Stimulated activated effector memory CD8-positive, alpha-beta T cell treated with anti-CD3 and anti-CD28 coated beads, Interleukin-12 subunit alpha, Interleukin-12 subunit beta, amount 100 ng/mL, for 72 hours (primary cell): ENCODE measurements at places on chromosomes 11 and 22.

- DNase-seq: no peak
These were observed 33.3 kb downstream of the OPCML start for GRCh38 chr11:133498969-133499368.

- no peak for DNase-seq
These were observed 5.8 kb upstream of the MIEF1 start for GRCh38 chr22:39496131-39496838.

- no peak for DNase-seq
These were observed 37.6 kb downstream of the SLC22A12 start for GRCh38 chr11:64628596-64628995.

- DNase-seq: no peak
These were observed 5.1 kb downstream of the CABIN1 start for GRCh38 chr22:24016156-24016555.

DNA sequence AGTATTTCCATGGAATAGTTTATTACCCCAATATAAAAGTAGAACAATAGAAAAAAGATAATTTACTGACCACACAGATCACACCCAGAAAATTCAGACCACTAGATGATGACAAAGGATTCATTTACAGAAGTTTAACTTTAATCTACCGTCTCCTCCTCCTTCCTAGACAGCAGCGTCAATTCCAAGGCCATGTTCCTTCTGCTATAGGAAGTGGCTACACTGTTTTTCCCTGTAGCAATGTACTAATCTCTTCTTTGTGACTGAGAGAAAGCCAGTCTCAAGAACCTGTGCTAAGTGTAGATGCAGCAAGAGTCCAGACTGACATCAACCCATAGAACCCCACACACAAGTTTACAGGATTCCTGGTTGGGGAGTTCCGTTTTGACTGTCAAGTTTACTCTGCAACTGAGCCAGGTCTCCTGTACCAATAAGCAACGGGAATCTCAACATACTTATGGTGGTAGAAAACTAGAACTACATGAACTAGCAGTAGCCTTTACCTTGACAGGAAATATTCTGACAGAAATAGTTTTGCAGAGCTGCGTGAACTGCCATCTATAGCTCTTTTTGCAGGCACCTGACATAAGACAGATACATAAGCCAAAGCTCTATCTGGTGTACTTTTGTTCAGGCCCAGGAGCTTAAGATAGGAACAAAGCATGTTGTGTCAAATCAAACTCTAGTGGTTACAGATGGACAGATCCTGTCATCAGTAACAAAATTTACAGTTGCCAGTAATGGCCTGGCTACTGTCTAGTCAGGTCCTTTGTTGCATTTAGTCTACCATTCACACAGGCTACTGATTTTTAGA is 42.9 kb downstream of the MRTFA start:
- no peak for DNase-seq

DNA sequence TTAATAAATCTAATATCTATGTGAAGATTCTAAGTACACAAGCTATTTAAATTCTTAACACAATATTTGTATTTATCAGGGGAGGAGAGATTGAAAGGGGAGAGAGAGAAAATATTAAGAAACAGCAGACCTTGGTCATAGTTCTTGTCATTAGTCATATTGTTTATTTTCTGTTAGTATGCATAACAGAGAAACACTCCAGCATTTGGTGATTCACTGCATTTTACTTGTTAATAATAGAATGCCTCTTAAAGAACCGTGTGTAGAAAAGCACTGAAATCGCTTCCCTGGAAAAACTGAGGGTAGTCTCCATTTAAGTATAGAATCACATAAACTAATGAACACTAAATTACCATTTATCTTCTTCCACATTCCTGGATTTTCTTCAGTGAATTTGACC is 122.7 kb upstream of the TRPC6 start:
- DNase-seq: no peak

- DNase-seq: no peak
These were observed 528.6 kb downstream of the BRD1 start for GRCh38 chr22:49298834-49299750.

GRCh38 chr11:73982990-73983740 is 522 bp upstream of the UCP2 start:
- peak; percentile 80 for DNase-seq

- no peak for DNase-seq
These were observed 26.7 kb downstream of the ALG8 start for GRCh38 chr11:78112582-78113275.

GRCh38 chr11:60767388-60767811 is 10.7 kb downstream of the MS4A15 start:
- no peak for DNase-seq

DNA sequence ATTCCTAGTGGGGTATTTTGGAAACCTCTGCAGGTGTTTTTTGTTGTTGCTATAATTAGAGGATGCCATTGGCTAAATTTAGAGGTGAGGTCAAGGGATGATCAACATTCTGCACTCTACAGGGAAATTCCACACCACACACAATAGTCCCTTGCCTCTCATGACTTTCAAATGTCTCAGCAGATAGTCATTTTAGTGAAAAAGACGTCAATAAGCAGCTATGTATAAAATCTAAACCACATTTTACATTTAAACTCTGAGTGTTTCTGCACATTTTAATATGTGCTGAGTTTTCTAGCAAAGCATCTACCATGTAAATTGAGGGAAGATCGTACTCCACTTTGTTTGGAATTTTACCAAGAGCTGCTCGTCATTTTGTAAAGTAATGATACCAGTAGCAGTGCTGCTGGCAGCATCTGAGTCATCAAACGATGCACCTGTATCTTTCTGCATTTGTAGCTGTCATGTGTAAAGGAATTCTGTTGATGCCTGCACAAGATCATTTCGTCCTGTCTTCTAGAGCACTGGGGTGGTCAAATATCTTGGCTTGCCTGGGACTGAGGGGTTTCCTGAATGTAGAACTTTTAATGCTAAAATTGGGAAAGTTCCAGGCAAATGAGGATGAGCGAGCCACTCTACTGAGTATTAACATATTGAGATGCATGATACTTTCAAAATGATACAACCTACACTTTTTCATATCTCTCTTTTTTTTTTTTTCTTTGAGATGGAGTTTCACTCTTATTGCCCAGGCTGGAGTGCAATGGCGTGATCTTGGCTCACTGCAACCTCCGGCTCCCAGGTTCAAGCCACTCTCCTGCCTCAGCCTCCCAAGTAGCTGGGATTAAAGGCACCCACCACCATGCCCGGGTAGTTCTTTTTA is 414.5 kb upstream of the SYN3 start:
- no peak for DNase-seq

DNA sequence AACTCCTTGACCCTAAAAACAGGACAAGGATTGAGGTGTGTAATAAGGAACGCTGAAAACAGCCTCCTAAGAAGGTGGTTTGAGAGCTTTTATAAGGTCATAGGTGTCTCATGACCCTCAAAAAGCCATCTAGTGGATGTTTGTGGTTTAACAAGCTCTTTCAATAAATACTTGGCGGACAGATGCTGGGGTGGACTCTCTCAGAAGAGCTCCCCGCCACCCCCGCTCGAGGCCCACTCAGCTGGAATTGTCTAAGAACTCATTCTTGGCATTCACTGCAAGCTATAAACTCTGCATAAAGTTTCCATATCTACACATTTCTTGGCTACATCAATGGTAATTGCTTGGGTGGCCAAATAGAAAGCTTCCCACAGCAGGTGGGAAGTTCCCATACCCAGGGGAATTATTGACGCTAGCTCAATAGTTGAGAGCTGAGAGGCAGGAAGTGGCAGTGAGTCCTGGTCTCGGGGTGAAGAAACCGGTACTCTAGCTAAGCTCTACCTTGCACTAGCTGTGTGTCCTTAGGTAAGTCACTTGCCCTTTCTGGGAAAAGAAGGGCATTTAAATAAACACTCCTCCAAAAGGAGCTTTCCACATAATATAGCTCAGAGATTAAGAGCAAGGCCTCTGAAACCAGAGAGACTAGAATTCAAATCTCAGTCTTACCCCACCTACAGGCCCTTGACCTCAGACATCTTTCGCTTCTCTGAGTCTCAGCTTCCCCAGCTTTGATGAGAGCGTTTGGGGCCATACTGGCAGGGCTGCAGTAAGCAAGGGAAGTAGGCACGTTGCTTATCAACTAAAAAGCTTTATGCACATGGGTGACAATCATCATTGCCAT is 6.4 kb downstream of the MS4A15 start:
- no peak for DNase-seq

DNA sequence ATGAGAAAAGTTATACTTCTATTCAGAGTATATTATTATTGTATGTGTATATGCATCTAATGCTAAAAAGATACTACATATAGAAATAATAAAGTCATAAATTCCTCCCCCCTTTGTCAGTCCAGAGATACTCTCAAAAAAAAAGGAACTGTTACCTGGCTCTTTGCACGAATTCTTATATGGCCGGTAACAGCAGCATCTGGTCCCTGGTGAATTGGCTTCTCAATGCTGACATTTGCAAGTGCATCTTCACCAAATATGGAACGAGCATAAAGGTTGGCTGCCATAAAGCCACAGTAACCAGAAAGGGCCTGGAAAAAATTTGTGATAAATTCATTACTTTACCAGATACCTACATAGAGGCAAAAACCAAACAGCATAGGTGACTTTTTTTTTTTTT is 41.2 kb downstream of the COPB1 start:
- no peak for DNase-seq

DNA sequence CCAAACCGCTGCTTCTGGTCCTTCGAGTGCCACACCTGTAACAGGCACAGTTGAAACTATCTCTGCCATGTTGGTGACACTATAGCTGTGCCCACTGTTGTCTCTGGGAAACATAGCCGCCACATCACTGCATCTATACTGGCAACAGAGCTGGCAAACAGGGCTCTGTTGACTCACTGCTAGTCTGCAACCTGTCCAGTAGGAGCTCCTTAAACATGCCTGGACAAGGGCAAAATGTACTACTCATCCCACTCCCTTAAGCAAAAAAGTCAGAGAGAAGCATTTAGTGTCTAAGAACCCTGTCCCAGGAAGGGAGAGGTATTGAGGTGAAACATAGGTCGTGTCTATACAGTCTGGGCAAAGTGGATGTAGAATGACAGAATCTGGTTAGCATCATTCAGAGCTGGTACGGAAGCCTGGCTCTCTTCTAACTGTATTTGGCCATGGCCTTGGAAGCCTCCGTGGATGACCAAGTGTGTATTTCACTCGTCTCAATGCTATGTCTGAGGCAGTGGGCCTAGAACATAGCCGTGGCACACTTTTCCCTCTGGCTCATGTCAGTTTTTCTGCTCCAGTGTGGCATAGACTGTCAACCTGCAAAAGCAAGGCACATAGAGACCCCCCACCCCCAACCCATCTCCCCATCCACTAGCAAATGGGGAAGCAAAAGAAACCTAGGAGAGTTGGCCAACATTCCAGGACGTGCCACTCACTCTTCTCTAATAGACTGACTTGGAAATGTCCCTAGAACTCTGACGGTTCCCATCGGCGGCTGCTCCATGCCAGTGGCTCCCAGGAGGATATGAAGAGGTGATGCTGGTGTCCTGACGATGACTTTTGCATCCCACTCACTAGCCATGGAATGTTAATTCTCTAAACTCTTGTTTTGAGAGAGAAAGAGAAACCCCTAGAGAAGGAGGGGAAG is 21.4 kb upstream of the PISD start:
- no peak for DNase-seq

DNA sequence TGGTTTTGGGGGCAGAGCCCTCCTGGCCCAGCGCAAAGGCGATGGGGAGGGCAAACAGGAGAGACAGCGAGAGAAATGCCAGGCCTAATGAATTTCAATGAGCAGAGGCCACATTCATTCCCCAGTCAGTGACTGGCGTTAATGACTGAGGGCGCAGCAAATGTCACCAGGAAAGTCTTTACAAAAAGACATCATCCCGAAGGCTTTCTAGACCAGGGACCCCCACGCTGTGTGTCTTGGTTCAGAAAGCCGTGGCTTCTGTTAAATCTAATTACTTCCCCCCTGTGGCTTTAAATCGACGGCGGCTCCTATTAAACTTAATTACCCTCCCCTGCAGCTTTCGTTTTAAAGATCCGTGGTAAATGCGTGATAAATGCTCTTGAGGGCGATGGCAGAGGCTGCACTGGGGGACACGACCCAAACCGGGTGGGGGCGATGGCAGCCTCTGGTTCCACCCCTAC is 1.6 kb upstream of the FGF19 start:
- DNase-seq: no peak

- no peak for DNase-seq
These were observed 145.7 kb upstream of the B3GAT1 start for GRCh38 chr11:134557571-134558257.

- no peak for DNase-seq
These were observed 63.1 kb upstream of the GRAMD1B start for GRCh38 chr11:123366924-123367323.

DNA sequence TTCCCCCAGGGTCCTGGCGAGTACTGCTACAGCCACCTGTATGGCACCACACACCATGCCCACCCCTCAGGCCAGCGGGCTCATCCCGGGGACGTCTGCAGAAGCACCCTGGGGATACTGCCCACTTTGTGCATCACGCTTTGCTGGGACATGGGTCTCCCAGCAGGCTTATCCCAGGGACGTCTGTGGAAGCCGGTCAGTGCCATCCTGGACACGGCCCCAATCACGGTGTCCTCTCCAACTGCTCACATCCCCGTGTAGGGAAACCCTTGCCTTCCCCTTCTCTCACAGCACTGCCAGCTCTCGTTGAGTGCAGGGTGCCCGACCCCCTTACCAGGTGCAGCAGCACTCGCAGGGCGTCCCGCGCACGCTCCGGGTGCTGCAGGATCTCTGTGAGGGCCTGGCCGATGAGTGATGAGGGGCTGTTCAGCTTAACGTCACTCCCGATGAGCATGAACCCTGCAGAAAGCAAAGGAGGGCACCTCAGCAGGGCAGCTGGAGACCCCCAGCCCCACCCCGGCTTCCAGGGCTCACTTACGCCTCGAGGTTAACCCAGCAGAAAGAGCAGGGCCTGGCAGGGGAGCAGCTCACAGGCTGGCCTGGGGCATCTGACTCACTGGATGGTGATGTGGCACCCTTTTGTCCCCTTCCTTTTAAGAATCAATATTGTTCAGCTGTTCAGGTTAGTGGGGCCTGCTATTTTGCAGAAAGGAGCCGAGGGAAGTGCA is 76.9 kb upstream of the PITPNB start:
- DNase-seq: no peak

DNA sequence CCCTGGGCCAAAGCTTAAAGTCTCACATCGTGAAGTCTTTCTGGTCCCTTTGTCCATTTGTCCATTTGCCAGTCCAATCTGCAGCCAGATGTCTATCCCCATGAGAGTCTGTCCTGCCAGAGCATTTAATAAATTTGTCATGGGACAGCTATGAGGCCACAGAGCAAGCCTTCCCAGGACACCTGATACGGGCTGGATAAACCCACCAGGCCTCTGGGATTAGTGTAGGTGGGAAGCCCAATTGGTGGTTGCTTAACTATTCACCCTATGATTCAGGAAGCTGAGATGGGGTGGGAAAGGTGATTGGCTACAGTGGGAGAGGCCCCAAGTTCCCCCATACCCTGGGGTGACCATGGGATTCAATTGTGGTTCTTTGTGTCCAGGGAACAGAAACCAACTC is 39.9 kb downstream of the MYEOV start:
- no peak for DNase-seq
